ENCODE measurements at places on chromosomes 7 and 10. TPM values are rescaled to one million over a fixed set of nuclear protein-coding genes. Genes with fewer than 3 reads are reported as not detected.

HYCC1 gene
- total RNA-seq = 103 TPM

ANK3 gene
- 15.0 TPM for total RNA-seq

NKX1-2 gene
- not detected for total RNA-seq

JCAD gene
- 0.68 TPM for total RNA-seq

GSAP gene
- 6.6 TPM for total RNA-seq

CPEB3 gene
- 3.0 TPM for total RNA-seq

Data from activated CD4-positive, alpha-beta memory T cell treated with anti-CD3 and anti-CD28 coated beads, Interleukin-2, amount 10 ng/mL, durations not matched to agents 7 days and 5 days (primary cell).